ENCODE measurements at places on chromosomes 6 and 20.

DNA sequence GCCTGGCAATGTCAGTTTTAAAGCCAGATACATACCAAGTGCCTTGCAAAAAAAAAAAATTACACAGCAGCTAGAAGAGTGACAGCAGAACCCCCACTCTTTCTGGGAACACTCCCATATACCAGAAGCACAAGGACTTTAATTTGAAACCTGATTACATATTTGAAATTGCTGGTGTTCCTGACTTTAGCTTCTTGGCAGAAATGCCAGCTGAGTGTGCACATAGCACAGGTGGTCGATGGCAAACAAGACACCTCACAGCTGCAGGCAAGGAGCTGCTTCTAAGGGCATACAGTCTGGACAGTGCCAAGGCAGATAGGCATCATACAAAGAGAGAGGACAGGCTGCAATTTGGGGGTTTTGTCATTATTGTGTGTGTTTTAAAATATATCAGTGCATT is 150.7 kb upstream of the SGK1 start:
- no peak for ATAC-seq

DNA sequence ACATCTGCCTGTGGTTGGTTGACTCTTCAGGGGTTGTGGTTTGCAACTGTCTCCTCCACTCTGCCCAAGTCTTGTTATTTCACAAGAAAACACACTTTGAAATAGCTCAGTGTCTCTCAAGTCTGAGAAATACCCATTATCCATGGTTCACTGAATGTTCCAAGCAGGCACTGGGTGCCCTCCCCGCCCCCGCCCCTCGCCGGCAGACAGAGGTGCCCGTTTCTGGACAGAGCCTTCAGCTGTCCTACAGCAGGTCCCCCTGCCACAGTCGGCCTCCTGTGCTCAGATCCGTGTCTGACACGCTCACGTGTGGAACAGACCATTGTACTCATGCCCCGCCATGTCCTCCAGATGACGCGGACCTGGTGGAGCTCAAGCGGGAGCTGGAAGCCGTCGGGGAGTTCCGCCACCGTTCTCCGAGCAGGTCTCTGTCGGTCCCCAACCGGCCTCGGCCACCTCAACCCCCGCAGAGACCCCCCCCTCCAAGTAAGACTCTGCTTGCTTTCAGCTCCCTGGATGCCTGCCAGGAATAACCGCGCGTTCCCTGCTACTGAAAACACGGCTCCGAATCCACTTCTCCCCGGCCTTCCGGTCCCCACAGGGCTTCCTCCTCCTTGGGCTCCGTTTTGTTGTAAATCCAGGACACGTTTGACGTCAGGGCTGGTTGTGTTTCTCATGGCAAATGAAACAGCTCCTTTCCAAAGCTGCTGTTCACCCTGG is 81.4 kb downstream of the SERAC1 start:
- peak; percentile 26 for ATAC-seq

- ATAC-seq: peak; percentile 57
These were observed 23.9 kb downstream of the THBS2 start for GRCh38 chr6:169229615-169230321.

DNA sequence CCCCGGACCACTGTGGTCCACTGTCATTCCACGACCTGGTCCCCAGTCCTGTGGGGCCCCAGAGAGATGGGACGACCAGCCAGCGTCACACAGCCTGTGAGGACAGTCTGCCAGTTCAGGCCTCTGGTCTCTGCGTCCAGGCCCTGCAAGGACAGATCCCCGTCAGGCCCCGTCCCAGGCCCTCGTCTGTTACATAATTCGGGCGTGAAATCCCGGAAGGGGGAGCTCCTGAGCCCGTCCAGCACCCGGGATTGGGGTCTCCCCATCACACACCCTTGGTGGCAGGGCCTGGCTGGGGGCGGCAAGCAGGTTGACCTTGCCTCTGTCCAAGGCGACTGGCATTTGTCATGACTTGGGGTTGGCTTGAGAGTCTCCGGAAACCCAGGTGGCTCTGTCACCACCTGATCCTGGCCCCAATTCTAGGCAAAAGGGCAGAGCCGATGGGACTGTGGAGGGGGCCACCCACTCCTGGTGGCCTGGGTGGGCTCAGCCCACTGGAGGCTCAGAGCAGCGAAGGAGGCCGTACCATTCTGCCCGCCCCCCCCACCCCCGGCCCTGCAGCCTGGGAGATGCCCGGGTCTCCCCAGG is 73.8 kb upstream of the GATA5 start:
- ATAC-seq: peak; percentile 1

DNA sequence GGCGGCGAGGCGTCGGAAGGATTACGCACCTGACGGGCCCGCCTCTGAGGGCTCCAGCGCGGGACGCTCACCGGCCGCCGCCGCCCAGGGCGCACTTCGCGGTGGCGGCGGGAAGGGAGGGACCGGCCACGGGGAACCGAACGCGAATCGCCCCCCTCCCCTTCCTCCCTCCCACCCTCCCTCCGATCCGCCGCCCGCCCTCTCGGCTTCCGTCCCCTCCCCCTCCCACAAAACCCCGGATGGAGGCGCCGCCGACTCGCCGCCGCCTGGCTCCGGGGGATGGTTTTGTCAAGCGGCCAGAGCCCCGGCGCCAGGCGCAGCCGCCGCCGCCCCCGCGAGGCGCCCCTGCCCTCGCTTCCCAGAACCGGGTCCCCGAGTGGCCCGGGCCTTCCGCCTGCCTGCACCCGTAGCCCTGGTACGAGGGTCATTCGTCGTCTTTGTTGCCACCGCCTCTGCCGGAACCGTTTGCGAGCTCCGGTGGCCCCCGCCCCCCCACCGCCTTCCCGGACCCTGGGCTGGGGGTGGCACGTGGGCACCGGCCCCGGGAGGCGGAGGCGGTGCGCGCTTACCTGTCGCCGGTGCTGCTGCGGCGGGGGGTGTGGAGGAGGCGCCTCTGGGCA is 398 bp downstream of the ZBTB2 start:
- peak; percentile 26 for ATAC-seq

- no peak for ATAC-seq
These were observed 138.0 kb downstream of the TBC1D7 start for GRCh38 chr6:13190376-13190775.

DNA sequence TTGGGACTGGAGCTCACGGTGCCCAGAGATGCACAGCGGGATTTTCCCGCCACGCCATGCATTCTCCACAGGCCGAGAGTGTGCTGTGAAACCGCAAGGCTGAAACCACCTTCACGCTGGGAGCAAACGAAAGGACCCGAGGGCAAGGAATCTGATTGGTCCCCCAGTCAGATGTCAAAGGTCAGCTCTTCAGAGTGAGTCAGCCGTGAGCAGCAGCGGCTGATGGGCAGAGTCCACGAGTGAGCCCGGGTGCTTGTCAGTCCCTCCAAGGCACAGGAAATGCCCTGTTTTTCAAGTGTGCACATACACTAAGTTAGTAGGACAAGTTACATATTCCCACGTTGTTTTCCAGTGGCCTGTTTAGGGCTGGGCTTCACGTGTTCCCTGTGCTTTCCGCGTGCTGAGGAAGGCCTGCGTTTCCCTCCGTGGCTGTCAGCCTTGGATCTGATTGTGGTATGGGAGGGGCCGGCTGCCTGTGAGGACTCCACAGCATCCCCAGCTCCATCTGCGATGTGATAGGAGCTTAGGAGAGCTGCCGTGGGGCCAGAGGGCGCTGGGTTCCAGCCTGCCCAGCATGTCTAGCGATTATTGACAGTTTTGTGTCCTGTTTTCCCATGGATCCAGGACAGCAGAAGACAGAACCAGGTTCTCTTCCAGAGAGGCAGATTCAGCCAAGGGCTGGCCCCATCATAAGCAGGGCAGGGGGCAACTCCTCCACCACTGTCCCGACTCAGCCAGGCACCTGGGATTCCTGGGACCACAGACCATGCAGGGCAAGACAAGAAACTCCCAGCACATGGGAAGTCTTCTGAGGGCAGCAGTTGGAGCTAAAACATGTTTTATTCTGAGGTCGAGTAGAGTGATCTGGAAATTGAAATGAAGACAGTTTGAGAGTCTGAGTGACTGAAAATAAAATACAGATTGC is 38.2 kb upstream of the FRMD1 start:
- ATAC-seq: no peak

DNA sequence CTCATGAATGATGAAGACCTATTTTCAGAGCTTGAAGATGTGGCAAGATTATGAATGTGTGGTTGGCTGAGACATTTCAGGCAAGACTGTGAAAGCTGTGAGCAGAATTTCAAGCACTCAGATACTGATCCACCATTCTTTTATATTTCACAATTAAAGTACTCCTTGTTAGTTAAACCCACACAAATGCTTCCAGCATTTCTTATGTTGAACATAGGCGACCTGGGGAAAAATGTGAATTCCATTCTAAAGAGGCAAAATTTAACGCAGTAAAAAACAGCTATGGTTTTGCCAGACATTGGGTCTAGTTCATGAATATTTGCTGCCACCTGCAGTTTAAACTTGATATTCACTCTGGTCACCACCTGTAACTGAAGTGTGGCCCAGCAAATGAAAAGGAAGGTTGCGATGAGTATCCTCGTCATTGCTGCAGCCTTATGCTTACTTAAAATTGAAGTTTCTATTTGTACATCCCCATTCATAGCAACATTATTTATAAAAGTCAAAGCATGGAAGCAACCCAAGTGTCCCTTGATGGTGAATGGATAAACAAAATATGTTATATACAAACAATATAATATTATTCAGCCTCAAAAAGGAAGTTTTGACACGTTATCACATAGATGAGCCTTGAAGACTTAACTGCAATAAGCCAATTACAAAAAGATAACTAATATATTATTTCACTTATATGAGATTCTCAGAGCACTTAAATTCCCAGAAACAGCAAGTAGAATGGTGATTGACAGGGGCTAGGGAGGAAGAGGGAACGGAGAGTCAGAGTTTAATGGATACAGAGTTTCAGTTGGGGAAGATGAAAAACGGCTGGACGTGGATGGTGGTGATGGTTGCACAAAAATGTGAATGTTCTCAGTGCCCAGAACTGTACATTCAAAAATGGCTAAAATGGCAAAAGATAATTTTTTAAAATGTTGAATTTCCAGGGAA is 32.4 kb upstream of the FAM184A start:
- peak; percentile 68 for ATAC-seq

GRCh38 chr20:61387204-61387953 is 135.3 kb downstream of the CDH4 start:
- ATAC-seq: no peak

DNA sequence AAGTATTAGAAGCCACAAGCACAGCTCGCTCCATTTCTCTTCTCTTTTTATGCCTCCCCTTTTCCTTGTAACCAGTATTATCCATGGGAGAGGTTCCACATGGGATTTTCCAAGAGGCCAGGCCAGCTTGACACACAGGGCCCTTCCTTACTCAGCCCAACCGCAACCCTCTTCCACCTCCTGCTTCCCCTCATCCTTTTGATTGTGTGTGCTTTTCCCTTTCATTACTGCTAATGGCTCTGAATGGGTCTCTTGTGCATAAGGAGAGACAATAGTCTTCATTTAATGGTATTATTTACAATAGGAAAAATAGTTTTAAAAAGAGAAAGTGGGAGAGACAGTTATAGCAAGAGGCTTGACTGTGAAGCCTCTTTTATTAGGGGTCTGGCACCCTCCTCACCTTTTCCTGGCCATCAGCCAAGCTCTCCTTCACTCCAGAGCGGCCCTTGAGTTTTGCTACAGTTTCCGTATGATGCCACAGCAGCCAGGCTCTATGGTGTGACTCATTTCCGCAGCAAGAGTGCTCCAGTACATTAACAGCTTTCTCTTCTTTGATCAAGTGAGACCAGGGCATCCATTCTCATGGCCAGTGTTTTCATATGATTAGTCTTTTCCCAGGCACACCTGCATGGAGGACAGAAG is 579.5 kb downstream of the TFAP2B start:
- ATAC-seq: no peak

- ATAC-seq: no peak
These were observed 686 bp downstream of the ZGPAT start for GRCh38 chr20:63708301-63709148.

GRCh38 chr20:63226042-63226943 is 9.4 kb upstream of the BIRC7 start:
- no peak for ATAC-seq

DNA sequence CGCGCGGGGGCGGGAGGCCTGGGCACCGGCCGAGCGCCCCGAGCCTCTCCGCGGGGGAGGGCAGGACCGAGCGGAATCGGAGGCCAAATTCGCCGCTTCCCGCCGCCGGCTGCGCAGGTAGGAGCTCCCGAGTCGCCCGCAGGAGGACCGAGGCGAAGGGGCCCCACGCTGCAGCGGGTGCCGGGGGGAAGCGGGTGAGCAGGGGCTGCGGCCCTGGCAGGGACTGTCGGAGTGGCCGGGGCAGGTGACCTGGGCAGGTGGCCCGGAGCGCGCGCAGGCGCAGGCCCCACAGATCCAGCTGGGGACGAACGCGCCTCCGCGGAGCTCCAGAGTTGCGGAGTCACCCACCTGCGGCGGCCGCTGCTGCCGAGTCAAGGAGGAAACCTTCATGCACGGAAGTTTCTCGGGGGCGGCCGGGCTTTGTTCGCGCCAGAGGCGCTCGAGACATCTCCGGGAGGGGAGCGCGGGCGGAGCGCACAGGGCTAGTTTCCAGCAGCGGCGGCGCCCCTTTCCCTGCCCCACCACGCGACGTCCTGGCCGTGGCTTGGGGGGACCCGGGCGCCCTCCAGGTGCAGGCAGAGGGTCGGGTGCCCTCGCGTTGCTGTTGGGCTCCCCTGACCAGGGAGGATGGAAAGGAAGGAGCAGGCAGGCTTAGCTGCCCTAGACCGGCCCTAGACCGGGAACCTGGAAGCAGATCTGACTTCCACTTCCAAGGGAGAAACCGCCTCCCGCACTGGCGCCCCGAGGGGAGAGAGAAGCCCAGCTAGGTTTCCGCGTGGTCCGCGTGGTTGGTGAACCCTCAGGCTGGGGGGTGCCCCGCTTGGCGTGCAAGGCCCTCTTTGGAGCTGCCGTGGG is 590 bp downstream of the SLCO4A1 start:
- no peak for ATAC-seq

DNA sequence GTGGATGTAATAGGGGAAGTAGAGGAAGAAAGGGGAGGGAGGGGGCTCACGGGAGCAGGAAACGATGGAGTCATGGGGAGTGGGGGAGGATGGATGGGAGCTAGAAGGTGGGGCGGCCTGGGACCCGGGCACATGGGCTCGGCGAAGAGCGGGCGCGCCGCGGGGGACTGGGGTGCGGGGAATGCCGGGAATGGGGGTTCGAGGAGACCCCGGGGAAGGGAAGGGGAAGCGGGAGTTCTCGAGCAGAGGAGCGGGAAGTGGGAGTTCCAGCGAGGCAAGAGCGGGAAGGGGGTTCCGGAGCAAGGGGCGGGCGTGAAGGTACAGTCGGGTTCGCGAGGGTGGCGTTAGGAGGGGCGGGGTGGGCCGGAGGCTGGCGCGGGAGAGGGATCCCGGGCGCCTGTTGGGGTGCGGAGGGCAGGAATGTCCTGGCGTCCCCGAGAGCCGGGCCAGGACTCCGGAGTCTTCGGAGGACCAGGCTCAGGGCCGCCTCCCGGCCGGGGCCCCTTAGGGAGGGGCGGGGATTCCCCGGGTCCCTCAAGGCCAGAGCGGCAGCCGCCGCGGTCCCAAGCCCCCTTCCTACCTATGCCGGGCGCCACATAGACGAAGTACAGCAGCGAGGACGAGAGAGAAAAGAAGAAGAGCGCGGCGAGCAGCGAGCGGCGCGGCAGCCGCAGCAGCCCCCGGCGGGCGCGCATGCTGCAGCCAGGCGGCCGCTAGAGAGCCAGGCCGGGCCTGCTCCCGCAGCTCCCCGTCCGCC is 504 bp downstream of the B4GALT5 start:
- peak; percentile 62 for ATAC-seq

- no peak for ATAC-seq
These were observed 92.4 kb upstream of the MAFB start for GRCh38 chr20:40781327-40782042.
